NCI-H446 treated with DMSO at 0.1 percent for 48 hours (cell line): ENCODE measurements at places on chromosomes 1 and 21.

DNA sequence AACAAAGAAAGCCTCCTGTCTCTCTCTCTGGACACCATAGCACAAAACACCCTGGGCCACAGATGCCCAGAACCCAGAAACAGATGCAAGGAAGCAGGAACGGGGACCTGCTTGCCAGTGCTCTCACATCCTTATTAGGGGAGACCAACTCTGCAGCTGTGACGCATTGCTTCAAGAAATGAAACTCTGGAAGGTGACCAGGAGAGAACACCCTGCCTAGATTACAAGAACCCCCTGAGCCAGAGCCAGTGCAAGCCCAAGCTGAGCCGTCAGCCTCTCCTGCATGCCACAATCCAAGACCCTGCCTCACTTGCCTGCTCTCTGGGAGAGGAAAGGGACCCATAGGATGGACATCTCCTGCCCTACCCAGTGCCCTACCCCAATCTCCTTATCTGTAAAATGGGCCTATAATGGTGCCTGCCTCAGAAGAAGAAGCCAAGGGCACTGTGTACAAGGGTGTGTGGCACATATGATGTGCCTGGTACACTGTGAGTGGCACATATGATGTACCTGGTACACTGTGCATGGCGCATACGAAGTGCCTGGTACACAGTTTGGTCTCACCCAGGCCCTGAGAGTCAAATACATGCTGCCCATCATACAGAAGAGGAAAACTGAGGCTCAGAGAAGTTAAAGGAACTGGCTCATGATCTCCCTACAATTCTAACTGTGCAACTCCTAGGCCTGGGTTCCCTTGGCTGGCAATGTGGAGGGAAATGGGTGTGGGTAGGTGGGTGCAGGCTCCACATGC lies 16.8 kb upstream of the FAM131C start:
- no peak for DNase-seq

DNA sequence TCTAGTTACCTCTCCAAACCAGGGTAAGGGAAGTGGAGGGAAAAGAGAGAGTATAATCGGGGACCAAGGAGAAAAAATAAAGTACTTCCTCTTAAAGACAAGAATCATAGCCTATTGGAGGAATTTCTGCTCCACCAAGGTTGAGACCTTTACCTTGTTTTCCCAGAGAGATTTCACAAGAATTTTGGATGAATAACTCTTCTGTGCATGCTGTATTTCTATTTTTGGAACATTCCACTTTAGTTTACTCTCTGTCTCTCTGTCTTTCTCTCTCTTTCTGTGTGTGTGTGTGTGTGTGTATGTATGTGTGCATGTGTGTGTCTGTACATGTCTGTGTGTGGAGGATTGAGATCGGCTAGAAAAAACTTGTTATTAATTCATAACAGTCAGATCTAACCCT lies 318.4 kb upstream of the RGS18 start:
- DNase-seq, result no peak

- no peak for DNase-seq
These were observed 132.9 kb downstream of the COQ8A start for GRCh38 chr1:227072991-227073390.

DNA sequence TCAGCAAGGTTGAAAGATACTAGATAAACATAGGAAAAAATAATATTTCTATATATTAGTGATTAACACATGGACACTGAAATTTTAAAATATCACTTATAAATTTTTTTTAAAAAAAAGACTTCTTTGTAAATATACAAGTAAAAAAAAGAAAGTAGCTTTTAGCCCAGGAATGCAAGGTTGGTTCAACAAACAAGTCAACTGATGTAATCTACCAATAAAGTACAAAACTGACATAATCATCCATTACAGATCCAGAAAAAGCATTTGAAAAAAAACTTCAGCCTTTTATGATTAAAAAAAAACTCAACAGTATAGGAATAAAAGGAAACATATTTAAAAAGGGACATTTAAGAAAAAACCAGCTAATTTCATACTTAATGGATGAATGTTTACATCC lies 48.4 kb downstream of the TRMT1L start:
- DNase-seq, result no peak

DNA sequence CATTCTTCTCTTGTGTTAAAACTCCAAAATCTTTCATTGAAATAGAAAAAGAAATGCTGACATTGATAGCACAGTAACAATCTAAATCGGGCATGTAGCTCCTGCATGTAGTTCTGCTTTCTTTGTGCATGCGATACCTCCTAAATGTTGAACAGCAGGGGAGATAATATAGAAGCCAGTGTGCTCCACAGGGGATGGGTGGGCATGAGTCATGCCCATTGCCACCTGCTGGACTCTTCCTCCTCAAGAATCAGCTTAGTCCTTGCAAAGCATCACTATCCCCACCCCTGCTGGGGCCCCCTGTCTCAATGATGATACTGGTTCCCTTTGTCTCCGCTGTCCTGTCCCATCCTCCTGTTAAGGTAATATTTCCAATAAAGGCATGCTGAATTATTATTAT lies 203.0 kb downstream of the RWDD3 start:
- no peak for DNase-seq

GRCh38 chr1:205488074-205488723 lies 16.3 kb upstream of the CDK18 start:
- peak; percentile 56 for DNase-seq

GRCh38 chr1:220113136-220113695 lies 19.3 kb downstream of the IARS2 start:
- DNase-seq, result no peak

- DNase-seq, result no peak
These were observed 30.8 kb downstream of the ST6GALNAC3 start for GRCh38 chr1:76105372-76105771.

DNA sequence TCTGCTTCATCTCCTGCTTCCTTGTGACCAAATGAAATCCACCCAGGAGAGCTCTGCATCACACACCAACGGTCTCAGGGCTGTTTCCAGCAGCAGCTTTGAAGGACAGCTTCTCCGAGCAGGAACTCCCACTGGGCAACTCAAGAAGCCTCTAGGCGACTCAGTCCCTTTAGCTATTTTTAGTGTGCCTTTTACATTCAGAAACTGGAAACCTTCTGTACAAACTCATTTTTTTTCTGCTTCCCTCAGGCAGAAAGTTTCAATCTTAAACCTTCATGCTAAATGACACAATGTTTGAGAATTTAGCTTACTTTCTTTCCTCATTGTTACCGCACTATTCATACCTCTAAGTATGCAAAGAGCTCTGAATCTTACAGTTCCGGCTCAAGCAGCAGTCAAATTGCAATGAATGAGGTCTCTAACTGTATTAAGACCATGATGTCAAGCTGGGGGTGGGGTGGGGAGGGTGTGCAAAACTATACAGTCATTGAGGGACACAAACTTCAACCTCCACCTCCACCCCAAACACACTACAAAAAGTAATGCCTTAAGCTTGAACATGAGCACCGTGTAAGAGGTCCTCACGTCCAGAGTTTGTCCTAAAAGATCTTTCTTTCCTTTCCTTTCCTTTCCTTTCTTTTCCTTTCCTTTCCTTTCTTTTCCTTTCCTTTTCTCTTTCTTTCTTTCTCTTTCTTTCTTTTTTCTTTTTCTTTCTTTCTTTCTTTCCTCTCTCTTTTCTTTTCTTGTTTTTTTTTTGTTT lies 16.4 kb upstream of the TARBP1 start:
- no peak for DNase-seq

DNA sequence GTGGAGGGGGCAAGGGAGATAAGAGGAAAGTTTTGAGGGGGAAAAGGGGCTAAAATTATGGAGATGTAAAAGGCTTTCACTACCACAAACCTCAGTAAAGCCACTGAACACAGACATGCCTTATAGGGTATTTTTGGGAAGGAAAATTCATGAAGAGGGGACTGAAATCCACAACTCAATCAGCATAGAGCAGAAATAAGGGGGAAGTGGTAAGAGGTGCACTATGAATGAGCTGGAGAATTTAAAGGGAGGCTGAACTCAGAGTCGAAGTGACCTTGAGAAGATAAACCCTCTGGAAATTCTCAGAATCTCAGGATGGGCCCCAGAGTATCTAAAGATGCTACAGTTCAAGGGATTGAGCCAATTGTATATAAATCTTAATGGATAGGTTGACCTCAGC lies 15.3 kb downstream of the RHEX start:
- DNase-seq, result no peak

DNA sequence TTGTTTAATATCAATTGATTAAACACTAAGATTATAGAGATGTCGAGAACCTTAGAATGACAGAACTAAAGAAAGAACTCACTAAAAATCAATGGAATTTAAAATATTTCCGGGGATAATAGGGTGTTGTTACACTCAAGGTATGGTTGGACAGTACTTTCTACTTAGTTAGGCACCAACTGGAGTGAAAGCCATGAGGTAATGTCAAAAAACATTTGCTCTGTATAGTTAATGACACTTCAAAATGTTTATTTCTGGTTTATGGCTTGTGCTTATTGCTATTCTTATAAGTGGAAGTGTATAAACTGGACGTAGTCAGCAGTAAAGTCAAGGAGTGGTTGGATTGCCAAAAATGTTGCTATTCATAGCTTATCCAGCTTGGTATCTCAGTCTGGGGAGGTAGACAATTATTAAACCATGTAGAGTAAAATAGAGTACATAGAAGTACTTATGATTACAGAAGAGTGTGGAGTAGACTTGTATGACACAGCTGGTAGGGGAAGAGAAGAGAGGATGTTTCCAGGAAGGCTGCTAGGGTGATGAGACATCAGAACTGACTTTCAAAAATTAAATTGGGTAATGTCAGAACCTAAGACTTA lies 56.5 kb upstream of the BMP8A start:
- no peak for DNase-seq

DNA sequence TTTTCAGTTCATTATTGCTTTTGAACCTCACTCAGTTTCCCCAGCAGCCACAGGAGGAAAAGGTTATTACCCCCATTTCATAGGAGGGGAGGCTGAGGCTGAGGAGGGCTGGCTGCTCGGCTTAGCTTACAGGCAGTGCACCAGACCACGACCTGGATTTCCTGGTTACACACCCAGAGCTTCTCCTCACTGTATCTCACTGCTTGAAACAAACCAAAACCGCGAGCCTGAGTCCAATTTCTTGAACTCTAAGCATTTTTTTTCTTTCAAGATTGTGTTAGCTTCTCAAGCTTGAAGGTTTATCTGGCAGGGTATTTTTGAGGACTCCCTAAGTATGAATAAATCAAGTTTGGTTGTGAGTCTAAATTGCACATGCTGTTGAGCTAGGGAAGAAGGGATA lies 188.9 kb upstream of the EDN2 start:
- no peak for DNase-seq

DNA sequence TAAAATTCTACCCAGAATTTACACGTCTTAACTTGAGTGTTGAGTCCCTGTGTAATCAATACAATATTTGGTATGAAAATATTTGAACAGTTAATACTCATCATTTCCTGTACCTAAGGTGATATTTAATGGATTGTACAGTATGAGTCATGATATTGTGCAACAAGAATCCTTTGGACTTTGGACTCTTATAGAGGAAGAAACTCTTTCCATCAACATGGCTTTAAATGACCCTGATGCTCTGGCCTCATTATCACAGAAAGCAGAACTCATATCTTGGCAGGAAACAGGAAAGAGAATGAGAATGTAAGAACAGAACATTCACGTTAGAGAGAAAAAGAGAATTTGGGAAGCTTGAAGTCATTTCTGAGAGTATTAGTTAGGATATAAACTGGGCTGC lies 168.8 kb upstream of the B3GALT2 start:
- no peak for DNase-seq

- DNase-seq, result no peak
These were observed 92.9 kb downstream of the C21orf91 start for GRCh38 chr21:17726047-17726829.

GRCh38 chr1:155977690-155978324 lies 540 bp downstream of the ARHGEF2 start:
- DNase-seq, result no peak
